ENCODE measurements at places on chromosomes 7 and 10. TPM values are rescaled to one million over a fixed set of nuclear protein-coding genes. Genes with fewer than 3 reads are reported as not detected.

The DYNC1I1 gene
- 2.6 TPM for total RNA-seq

The ANKRD1 gene
- 123 TPM for total RNA-seq

The MUC12 gene
- not detected for total RNA-seq

The UMAD1 gene
- total RNA-seq: 11.9 TPM

The FAM25A gene
- total RNA-seq: 25.8 TPM

All from tongue (tissue), 3 donors.